ENCODE measurements at places on chromosomes 12 and 14. TPM values are rescaled to one million over a fixed set of nuclear protein-coding genes. Genes with fewer than 3 reads are reported as not detected.

Gene TMTC2
- total RNA-seq = 41.3 TPM

Gene CACNA1C
- total RNA-seq = 19.3 TPM

Gene CD163L1
- 3.9 TPM for total RNA-seq

Gene SERPINA10
- 0.32 TPM for total RNA-seq

Gene CLEC4D
- not detected for total RNA-seq

Gene DGLUCY
- total RNA-seq = 97.6 TPM

Gene NT5DC3
- 17.0 TPM for total RNA-seq

Gene ARMH4
- 10.0 TPM for total RNA-seq

Gene MSRB3
- total RNA-seq = 95.3 TPM

Gene ASB2
- total RNA-seq = 28.0 TPM

Gene KLHL33
- total RNA-seq = 0.92 TPM

Gene PIANP
- total RNA-seq = 5.0 TPM

Gene RASSF8
- total RNA-seq = 40.7 TPM

Gene JDP2
- total RNA-seq = 43.0 TPM

Gene MYF5
- not detected for total RNA-seq

Gene KRT83
- not detected for total RNA-seq

Gene EPYC
- total RNA-seq = not detected

Gene GLT8D2
- total RNA-seq = 17.9 TPM

Gene GPRC5D
- not detected for total RNA-seq

Gene VRTN
- 0.32 TPM for total RNA-seq

Gene TRHDE
- 6.9 TPM for total RNA-seq

Gene FITM1
- 0.81 TPM for total RNA-seq

Gene SLC5A8
- total RNA-seq = 0.06 TPM

Gene SLC8A3
- total RNA-seq = 1.5 TPM

Gene AICDA
- total RNA-seq = 2.2 TPM

Gene PTCSC3
- total RNA-seq = not detected

Gene TAS2R30
- 1.7 TPM for total RNA-seq

Gene RBP5
- 7.1 TPM for total RNA-seq

Gene CFAP54
- total RNA-seq = 0.86 TPM

Gene BATF
- 5.7 TPM for total RNA-seq

Gene SLC24A4
- total RNA-seq = 1.8 TPM

Gene P2RX2
- total RNA-seq = not detected

Gene HCAR3
- not detected for total RNA-seq

Gene LRIG3
- 50.8 TPM for total RNA-seq

Gene CIDEB
- total RNA-seq = 25.6 TPM
